ENCODE measurements at places on chromosomes 7 and 10. TPM values are rescaled to one million over a fixed set of nuclear protein-coding genes. Genes with fewer than 3 reads are reported as not detected.

SPDYE5 gene
- not detected for total RNA-seq

ADCY1 gene
- total RNA-seq, result 14.4 TPM

SAP25 gene
- 2.2 TPM for total RNA-seq

TRIM50 gene
- total RNA-seq, result not detected

NSUN5 gene
- total RNA-seq, result 24.2 TPM

MUC3A gene
- total RNA-seq, result 0.16 TPM

GCK gene
- total RNA-seq, result 1.6 TPM

GPR26 gene
- not detected for total RNA-seq

ANK3 gene
- 57.4 TPM for total RNA-seq

ZNF736 gene
- total RNA-seq, result 32.5 TPM

PIP gene
- 1,201 TPM for total RNA-seq

NRAP gene
- not detected for total RNA-seq

DLX5 gene
- not detected for total RNA-seq

FRG2B gene
- total RNA-seq, result not detected

SPDYE16 gene
- 0.73 TPM for total RNA-seq

HTR5A gene
- total RNA-seq, result not detected

GNAT3 gene
- total RNA-seq, result not detected

ITGA8 gene
- total RNA-seq, result 2.0 TPM

CYP3A4 gene
- total RNA-seq, result 0.59 TPM

TMEM72 gene
- not detected for total RNA-seq

PRSS37 gene
- total RNA-seq, result not detected

ZNF804B gene
- total RNA-seq, result 0.33 TPM

ELMO1 gene
- total RNA-seq, result 66.9 TPM

HHEX gene
- total RNA-seq, result 5.6 TPM

CREB5 gene
- total RNA-seq, result 17.3 TPM

KCNMA1 gene
- 13.6 TPM for total RNA-seq

MYOZ1 gene
- 0.80 TPM for total RNA-seq

TRIM74 gene
- 0.16 TPM for total RNA-seq

PRKAR2B gene
- 34.7 TPM for total RNA-seq

CADPS2 gene
- 67.5 TPM for total RNA-seq

FAM20C gene
- 73.7 TPM for total RNA-seq

HOXA3 gene
- 4.5 TPM for total RNA-seq

GSTO2 gene
- 22.5 TPM for total RNA-seq

SPDYE1 gene
- total RNA-seq, result not detected

SORCS3 gene
- 0.16 TPM for total RNA-seq

ANXA8L1 gene
- 0.48 TPM for total RNA-seq

FBXL13 gene
- total RNA-seq, result 4.2 TPM

C10orf53 gene
- total RNA-seq, result not detected

PRPS1L1 gene
- not detected for total RNA-seq

ITIH5 gene
- 18.7 TPM for total RNA-seq

CLEC5A gene
- total RNA-seq, result 1.6 TPM

SPACDR gene
- total RNA-seq, result not detected

SMO gene
- total RNA-seq, result 11.8 TPM
